ENCODE measurements at places on chromosomes 11 and 22.

- no peak for DNase-seq
Observed at GRCh38 chr11:69008737-69009440, 4.2 kb downstream of the MRGPRF start.

DNA sequence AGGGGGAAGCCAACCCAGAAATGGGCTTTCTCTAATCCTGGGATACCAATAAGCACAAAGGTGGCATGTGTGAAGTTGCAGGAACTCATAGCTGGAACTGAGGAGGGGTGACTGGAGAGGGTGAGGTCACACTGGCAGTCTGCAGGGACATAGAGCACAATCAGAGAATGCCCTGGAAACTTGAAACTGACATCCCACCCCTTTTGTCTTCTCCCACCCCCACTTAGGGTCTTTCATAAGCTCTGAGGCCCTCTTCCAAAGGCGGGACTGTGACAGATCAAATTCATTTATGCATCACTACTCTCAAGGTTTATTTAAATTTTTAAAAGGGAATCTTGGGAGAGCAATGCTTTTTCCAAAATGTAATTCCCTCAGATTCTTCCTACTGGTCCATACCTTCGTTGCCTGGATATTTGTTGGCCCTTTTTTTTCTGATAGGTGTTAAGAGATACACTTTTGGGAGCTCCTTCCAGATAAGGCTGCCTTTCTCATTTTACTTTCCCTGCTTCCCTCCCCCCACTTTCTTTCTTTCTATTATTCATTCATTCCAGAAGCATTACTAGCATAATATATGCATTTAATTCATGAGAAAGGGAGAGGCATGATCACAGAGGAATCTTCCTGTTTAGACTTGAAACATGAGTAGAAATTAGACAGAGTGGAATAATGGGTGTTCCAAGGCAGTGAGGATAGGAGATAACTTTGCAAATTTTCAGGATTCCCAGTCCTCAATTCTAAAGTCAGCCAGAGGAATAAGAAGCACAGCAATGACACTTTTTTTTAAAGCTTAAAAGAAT lies 14.8 kb downstream of the OR51E2 start:
- no peak for DNase-seq

- no peak for DNase-seq
Observed at GRCh38 chr11:12246147-12246546, 131.2 kb upstream of the PARVA start.

DNA sequence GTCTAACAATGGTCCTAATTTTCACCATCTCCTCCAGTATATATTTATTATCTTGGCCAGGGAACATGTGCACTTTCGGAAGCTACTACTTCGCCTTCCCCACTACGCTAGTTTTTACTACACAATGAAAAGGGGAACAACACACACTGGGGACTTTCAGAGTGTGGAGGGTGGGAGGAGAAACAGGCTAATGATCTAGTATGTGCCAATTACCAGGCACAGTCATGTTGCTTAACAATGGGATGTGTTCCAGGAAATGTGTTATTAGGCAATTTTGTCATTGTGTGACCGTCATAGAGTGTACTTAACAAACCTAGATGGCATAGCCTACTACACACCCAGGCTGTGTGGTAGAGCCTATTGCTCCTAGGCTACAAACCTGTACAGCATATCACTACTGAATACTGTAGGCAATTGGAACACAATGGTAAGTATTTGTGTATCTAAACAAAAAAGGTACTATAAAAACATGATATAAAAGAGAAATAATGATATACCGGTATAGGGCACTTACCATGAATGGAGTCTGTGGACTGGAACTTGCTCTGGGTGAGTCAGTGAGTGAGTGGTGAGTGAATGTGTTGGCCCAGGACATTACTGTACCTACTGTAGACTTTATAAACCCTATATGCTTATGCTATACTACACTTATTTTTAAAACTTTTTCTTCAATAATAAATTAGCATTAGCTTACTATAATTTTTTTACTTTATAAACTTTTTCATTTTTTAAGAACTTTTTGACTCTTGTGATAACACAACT lies 20.1 kb upstream of the CUL5 start:
- DNase-seq: peak; percentile 29

GRCh38 chr11:100883830-100884229 lies 196.7 kb downstream of the ARHGAP42 start:
- no peak for DNase-seq

- DNase-seq: no peak
Observed at GRCh38 chr22:44331881-44332714, 19.3 kb upstream of the SHISAL1 start.

- DNase-seq: no peak
Observed at GRCh38 chr22:29795663-29796062, 28.5 kb downstream of the UQCR10 start.

GRCh38 chr11:223026-223789 lies 12.9 kb downstream of the SIRT3 start:
- DNase-seq: no peak

DNA sequence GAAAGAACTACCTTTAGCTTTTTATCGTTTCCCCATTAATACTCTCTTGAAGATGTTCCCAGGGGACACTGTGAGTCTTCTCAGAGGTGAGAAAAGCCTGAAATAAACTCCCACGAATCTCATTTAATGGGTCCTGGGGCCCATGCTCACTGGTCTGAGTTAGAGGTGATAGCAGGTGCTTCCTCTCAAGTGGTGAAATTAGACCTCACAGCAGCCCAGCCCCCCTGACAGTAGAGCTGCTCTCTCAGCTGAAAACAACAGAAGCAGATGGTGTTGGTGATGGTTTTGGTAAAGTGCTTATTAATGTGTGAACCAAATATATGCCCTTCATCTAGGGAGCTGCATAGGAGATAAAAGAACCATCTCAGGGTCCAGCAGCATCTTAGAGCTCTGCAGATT lies 76.8 kb upstream of the VPREB1 start:
- no peak for DNase-seq

DNA sequence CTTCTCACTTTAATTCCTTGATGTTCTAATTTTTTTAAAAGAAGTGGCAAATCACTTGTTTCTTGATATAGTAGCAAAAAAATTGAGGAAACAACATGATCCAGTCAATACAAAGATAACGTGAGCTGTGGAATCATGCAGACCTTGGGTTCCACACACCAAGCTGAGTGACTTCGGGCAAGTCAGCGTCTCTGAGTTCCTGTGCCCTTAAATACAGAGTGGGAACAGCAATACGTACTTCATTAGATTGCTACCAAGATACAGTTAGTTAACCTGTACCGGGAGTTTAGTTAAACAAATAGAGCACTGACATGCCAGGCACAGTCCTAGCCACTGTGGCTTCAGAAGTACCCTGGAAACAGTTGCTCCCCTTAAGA lies 58.5 kb downstream of the PPP2R1B start:
- DNase-seq: no peak

DNA sequence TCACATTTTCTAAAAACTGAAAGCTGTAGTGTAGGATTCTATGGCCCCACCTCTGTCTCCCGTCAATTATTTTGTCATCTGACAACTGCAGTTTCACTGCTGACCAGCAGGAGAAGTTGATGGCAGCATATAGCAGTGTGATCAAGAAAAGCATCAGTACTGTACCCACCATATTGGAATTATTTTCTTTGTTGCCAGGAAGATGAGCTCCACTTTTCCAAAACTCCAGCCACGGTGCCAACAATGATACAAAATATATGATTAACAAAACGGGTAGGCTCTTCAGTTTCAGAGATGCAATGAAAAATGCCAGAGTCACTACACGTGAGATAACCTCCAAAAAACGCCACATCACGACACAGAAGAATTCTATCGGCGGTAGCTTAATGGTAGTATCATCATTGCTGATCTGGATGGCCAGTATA lies 41.3 kb downstream of the XKR3 start:
- no peak for DNase-seq

DNA sequence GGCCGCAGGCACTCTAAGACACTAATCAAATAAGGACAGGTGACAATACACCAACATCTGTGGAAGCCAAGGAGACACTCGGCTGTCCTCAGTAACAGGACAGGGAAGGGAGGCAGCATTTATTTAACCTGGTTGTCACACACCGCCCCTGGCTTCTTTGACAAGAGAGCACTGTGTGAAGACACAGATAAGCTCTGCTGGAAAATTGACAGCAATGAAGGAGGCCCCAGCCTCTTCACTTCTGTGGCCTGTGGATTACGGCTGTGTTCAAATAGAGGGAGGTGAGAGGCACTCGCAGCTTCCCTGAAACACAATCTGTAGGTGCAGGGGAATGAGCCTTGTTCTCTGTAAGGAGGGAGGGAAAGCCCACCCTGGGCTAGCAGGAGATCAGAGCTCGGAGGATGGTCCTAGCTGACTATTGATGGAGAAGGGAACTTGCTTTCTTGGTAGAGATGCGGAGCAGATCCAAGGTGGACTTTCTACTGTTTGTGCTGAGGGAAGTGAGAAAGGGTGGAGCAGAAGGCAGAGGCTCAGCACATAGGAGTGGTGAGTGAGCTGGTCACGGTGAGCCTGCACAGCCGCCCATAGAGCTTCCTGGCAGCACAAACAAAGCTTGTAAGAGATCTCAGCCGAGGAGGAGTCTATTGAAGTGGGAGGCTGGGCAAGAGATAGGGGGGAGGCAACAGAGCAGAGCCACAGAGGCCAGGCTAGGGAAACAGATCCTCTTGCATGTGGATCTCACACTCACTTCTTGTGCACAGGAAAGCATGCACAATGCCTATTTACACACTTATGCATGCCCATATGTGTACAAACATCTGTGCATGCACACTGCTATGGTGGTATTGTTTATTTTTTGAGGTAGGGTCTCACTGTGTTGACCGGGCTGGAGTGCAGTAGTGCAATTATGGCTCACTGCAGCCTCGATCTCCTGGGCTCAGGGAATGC lies 114.6 kb upstream of the THY1 start:
- no peak for DNase-seq

Measured in NCI-H2081 treated with DMSO at 0.1 percent for 48 hours (cell line).